ENCODE measurements at places on chromosomes 4 and X.

DNA sequence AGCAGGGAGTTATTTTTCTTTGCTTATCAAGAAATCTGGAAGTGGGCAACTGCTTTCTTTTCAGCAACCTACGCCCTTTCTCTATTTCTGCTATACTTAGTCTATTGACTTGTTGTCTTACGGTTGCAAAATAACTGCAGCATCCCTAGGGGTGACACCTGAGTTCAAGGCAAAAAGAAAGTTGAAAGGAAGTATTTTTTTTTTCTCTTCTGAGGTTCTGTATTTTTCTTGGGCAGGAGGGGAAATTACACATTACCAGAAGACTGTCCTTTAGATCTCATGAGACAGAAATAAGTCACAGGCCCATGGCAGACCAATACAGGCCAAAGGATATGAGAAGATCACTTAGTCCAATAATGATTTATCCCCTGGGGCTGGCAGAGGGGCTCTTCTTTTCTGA lies 204.7 kb upstream of the CASK start:
- DNase-seq = no peak

DNA sequence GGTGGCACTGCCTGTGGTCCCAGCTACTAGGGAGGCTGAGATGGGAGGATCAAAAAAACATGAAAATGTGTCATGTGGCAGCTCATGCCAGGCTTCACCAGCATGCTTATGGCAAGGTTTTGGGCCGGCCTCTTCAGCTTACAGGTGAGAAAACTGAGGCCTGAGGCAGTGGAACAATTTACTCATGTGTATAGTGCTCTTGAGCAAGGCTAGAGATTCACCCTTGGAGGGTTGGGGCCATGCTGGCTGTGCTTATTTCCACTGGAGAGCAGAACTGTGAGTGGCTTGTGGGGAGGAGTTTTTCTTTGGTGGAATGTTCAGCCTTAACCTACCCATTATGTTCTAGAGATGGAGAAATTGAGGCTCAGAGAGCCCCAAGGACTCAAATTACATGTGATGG lies 31.8 kb downstream of the NSD2 start:
- no peak for DNase-seq

DNA sequence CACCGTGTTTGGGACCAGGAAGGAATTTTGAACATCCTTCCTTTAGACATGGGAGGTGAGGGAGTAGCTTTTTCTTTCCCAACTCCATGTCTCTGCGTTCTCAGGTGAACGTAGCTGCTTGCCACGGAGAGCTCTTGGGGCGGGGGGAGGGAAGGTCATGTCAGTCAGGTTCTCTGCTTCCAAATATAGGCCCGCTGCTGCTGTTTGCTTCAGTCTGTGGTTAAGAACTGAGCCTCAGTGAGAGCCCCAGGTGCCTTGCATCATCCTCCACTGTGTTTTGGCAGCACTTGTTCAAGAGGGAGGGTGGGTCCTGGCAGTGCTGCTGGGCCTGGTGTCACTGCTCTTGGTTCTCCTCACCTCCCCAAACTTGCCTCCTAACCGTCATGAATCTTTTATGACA lies 46.5 kb downstream of the HADH start:
- DNase-seq = peak; percentile 34

DNA sequence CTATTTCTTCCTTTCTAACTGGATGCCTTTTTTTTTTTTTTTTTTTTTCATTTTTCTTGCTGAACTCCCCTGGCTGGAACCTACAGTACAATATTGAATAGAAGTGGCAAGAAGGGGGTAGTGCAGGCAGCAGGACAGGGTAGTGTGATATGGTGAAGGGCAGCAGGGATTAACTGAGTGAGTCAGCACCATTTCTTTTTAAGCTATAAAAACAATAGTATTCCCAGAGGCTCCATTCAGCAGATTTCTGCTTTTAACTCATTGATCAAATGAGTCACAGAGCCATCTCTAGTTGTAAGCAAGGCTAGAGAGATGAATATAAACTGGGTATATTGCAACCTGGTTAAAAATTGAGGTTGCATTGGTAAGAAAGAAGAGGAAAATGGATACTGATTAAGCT lies 53.6 kb upstream of the SETD7 start:
- DNase-seq = no peak

DNA sequence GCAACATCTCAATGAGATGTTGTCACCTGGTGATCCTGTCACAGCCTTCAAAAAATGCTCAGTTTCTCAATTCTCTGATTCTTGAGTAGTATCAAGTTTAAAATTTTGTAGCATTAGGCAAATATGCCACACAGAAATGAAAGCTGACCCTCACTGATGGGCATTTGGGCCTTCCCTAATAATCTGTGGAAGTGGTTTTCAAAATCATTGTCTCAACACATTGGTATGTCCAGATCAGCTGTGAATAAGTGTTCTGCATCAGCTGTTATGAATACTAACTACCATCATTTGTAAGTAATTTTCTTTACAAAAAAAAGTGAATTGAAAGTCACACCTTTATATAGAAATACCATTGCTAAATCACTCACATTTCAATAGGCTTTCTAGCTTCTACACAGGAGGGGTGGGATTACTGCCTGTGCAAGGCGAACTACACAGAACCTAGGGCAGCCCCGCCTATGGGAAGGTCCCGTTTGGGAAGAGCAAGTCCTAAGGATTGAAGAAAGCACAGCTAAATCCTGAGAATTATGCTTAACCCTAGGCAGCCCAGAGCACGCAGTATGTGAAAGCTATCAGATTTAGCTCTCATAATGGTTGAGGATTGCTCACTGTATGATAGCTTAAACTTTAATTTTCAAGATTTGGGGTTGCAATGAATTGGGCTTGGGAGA lies 73.4 kb downstream of the GPC3 start:
- DNase-seq = no peak
